Activated naive CD4-positive, alpha-beta T cell treated with Interleukin-2 at 50 U/mL for 16 hours (primary cell): ENCODE measurements at places on chromosomes 13 and 19.
A peak's percentile ranks its signal among the peaks of the same experiment; 100 is the strongest.

DNA sequence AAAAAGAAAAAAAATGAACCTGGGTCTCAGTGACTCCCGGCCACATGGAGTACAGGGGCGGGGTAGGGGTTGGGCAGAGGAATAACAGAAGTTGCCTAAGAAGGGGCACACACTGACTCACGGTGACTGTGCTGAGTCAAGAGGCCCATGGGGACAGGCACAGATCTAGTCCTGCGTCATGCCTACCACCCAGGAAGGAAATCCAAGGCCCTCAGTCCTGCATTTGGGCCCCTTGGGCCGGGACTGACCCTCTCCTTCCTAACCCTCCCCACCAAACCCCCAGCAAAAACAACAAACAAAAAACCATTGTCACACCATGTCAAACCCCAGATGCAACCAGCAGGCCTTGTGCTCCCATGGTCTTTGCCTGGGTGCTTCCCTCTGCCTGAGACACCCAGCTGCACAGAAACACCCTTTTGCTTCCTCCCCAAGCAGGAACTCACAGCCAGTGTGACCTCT lies 9.6 kb upstream of the NOTCH3 start:
- no peak for DNase-seq

GRCh38 chr19:47232422-47233211 lies 1.6 kb upstream of the BBC3 start:
- DNase-seq, result no peak

GRCh38 chr19:1393841-1394240 lies 7.5 kb downstream of the GAMT start:
- DNase-seq, result no peak

DNA sequence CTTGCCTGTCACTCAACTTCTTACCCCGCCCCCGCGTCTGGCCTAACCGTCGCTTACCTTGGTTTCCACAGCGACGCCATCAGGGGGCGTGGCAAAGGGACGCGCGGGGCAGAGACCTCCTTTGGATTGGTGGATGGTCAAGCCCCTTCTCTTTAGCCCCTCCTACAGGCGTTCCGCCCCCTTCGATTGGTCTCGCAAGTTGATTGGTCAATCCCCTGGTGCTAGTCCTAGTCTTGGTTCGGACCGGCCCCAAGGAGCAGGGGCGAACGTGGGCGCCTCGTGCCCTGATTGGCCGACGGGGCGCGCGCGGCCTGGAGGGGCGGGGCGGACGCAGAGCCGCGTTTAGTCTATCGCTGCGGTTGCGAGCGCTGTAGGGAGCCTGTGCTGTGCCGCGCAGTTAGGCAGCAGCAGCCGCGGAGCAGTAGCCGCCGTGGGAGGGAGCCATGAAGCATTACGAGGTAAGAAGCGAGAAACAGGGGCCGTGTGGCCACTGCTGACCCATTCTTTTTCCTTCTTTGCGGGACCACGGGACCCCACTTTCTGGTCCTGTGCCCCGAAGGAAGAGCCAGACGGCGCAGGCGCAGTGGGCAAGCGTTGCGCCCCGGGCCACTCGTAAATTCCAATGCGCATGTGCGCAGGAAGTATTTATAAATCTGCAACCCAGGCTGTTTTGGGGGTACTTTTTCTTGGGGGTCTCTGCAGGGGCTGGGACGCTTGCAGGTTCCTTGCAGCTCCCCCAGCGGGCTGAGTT lies at the start of gene TECR:
TECR (plus strand) TSS at position 341 of the 751 bp plus-strand sequence; CDS start at position 444, 103 bp downstream.
- DNase-seq, result peak; percentile 100

DNA sequence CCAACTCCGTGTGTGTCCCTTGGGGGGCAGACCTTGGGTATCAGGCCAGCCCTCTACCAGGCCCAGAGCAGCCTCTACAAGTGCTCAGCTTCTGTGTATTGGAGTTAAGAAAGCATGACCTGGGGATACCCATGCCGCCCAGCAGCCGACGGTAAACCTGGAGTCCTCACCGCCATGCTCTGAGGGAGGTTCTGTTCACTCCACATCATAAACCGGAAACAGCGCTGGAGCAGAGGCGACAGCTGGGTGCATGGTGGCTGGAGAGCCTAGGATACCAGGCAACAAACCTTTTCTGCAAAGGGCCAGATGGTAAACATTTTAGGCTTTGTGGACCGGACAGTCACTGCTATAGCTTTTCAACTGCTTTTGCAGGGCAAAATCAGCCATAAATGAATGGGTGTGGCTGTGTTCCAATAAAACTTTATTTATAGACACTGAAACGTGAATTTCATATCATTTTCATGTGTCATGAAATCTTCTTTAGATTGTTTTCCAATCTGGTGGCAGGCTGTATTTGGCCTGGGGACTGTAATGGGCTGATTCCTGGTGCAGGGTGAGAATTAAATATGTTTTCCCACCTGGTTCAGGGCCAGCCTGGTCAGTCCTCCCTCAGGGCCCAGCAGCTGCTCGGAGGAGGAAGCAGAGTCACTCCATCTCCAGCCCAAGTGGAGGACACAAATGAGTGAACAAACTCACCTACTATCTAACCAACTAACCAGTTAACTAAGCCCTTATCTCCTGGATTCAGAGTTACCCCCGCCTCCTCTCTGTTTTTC lies 30.9 kb downstream of the CEBPA start:
- no peak for DNase-seq

- DNase-seq, result no peak
Observed at GRCh38 chr13:76600081-76600480, 286.1 kb downstream of the KCTD12 start.

- no peak for DNase-seq
Observed at GRCh38 chr13:30303269-30303668, 4.1 kb downstream of the KATNAL1 start.

- no peak for DNase-seq
Observed at GRCh38 chr13:35346494-35346893, 130.0 kb downstream of the MAB21L1 start.

- no peak for DNase-seq
Observed at GRCh38 chr19:35860818-35861639, 4.3 kb downstream of the KIRREL2 start.

DNA sequence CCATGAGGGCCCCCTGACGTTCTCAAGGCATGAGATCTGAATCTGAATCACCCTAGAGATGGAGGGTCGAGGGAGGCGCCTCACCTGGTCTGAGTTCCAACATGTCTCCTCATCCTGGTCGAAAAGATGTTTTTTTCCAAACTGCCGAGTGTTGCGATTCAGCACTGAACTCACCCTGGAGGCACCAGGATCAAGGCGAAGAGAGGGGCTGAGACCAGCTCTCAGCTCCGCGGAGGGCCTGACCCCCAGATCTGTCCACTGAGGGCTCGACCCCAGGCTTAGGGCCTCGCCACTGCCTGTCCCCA lies 555 bp downstream of the NR2C2AP start:
- no peak for DNase-seq

- no peak for DNase-seq
Observed at GRCh38 chr13:37435881-37436280, 162.7 kb downstream of the POSTN start.

DNA sequence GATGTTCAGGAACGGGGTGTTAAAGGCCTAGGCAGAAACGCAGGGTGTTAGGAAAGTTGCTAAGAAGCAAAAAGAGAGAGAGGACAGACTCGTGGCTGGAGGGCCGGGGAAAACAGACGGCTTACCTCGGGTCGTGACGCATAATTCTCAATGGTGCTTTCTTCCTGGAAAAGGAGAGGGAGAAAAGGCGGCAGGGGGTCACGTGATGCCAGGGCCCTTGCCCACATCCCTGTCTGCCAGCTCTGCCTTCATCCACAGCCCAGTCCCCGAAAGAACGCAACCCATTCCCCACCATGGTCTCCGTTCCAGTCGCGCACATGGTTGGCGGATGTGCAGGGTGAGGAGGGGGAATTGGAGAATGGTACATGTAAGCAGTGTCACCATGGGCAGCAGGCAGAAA lies 1.6 kb downstream of the KRTDAP start:
- DNase-seq, result no peak

DNA sequence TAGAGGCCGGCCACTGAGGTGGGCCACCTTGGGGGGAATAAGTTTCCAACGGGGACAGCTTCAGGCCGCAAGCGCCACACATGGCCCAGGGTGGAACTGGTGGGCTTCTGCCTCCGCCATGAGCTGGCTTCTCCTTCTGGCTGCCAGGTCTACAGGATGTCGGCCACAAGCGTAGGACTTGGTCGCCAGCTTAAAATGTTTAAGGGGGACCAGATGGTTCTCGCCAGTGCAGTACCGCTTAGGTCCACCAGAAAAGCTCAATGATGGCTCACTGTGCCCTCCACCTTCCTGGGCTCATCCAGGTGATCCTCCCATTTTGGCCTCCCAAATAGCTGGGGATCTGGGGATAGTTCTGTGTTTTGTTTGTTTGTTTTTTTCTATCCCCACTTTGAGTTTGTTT lies 38.7 kb upstream of the ZNF254 start:
- no peak for DNase-seq

GRCh38 chr19:47049307-47049700 lies 880 bp upstream of the TMEM160 start:
- DNase-seq, result no peak

DNA sequence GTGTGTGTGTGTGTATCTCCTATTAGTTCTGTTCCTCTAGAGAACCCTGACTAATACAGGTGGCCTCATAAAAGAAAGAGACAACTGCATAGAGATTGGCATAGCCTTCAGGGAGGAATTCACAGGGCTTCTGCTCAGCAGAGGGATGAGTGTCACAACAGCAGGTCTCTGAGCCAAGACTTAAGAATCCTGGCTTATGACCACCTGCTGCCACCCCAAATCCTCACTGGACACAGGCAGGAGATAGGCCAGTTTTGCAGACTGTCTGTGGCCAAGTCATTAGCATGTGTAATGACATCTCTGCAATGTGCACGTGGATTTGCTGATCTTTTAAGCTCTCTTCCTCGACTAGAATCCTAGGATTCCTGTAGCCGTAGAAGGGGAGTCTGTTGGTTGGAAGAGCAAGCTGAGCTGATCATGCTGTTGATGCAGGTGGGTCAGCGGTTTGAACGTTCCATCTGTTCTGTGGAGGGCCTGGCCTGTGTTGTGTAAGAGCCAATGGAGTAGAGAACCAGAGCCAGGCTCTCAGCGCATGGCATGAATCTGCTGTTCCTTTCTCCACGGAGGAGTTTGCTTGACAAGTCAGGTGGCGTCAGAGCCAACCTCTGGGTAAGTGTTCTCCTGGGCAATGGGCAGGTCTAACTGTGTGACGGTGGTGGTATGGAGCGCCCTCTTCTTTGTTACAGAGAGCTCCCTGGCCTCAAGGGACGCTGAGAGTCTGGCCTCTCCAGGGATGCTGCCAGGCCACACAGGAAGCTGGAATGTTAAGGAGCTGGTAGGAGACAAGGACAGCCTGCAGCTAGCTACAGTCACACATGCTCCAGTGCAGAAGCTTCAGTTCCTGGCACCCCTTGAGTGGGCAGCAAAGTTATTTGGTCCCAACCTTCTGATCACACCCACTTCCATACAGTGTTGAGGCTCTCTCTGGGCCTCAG lies 503.1 kb downstream of the FOXO1 start:
- no peak for DNase-seq

- no peak for DNase-seq
Observed at GRCh38 chr13:20441879-20442278, 83.8 kb downstream of the CRYL1 start.

- DNase-seq, result no peak
Observed at GRCh38 chr19:17739121-17739875, 12.0 kb upstream of the FCHO1 start.

GRCh38 chr13:113283904-113284303 lies 13.1 kb upstream of the LAMP1 start:
- no peak for DNase-seq

DNA sequence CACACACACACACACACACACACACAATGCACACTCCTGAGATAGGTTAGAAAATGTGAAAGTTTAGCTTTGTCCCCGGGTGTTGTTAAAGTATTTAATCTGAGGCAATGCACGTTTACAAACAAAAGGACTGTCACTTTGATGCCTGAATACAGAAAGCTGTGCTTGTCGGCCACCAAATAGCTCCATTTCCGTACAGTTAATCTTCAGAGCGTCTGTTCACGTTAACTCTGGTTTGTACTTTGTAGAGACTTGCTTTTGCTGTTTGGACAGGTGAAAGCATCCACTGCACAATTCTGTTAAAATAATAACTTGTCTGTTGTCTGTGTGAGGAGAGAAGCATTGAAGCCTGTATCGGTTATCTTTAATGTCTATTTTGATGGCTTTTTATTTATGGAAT lies 267.8 kb downstream of the FGF9 start:
- no peak for DNase-seq

DNA sequence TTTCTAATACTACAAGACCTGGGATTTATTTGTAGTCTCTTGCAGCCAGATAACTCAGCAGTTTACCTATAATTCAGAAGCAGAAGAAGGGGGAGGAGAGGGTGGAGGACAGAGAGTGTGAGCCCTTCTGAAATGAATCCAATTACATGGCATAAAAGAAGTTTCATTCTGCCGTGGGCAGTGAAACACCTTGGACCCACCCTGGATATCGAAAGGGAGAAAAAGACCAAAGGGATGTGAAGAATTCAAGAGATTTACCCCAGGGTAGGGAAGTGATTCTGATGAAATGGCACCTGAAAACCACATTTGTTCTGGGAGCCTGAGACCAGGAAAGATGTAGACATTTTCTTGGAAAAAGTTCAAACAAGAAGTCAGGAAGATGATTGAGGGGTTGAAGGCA lies 140.9 kb downstream of the NDFIP2 start:
- no peak for DNase-seq

- DNase-seq, result no peak
Observed at GRCh38 chr13:53847502-53847901, 818.9 kb downstream of the OLFM4 start.

DNA sequence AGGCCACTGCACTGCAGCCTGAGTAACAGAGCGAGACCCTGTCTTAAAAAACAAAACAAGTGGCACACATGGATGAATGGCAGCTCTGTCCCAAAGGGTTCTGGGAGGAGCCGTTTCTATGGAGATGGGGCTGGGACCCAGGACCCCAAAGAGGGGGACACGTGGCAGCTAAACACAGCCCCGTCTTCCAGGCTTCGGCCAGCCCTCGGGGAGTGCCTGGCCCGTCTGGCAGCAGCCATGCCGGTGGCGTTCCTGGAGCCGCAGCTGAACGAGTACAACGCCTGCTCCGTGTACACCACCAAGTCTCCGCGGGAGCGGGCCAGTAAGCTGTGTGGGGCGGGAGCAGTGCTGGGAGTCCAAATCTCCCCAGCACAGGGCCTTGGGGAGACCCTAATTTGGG lies 82.4 kb downstream of the RYR1 start:
- no peak for DNase-seq

DNA sequence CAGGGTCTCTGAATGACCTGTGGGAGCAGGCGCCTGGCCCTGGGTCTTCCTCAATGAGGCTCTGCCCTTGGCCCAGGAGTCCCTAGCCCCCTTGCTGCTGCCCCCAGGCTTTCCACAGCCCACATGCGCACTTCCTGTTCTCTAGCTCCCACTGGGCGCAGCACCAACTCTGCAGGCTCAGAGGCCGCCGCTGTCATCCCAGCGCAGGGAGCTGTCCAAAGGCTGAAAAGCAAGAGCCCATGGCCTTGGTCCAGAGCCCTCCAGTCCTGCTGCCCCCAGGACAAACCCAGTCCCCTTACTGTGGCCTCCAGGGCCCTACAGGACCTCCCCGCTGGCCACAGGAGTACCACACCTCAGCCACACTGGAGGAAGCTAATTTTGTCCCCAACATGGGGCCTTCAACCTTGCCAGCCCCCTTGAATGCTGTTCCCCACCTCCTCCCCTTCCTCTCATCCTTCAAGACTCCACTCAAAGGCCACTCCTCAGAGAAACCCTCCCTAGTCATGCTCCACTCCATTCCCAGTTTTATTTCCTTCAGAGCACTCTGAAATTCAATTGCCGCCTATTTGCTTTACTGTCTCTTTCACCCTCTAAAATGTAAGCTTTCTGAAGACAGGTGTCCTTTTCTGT lies 8.0 kb upstream of the POU2F2 start:
- no peak for DNase-seq

GRCh38 chr19:49120325-49120683 lies 960 bp downstream of the PPFIA3 start:
- no peak for DNase-seq

GRCh38 chr19:40623403-40624251 lies 22.5 kb downstream of the LTBP4 start:
- DNase-seq, result no peak
